Stimulated activated CD8-positive, alpha-beta memory T cell treated with anti-CD3 and anti-CD28 coated beads, Interleukin-2, amount 100 ng/mL, for 48 hours (primary cell): ENCODE measurements at places on chromosomes 6 and 20.

DNA sequence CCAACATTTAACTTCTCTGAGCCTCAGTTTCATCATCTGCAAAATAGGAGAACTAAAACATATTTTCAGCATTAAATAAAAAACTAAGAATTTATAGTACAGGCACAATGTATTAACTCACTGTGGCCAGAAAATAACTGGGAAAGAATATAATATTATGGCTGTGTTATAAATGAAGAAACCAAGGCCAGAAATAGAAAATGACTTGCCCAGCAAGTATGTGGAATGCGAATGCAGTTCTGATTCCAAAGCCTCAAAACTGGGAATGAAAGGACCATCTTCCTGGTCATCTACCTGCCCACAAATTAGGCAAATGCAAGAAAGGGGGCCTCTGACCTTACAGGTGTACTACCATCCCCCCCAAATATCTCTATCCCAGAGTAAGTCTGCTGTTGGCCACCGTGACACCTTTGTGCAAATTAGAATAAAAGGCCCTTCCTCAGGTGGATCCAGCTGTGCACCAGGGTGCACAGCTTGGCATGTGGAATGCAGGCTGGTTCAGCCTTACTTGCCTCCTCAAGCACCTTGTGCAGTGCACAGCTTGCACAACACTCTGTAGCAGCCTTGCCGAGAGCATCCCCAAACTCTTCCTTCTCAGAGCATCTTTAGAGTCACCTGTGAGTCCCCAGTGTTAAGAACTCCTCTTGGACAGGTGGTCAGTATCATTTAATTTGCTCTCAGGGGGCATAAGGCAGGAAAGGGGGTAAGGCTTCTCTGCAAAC, 4.4 kb downstream of the SLC13A3 start:
- DNase-seq: no peak

DNA sequence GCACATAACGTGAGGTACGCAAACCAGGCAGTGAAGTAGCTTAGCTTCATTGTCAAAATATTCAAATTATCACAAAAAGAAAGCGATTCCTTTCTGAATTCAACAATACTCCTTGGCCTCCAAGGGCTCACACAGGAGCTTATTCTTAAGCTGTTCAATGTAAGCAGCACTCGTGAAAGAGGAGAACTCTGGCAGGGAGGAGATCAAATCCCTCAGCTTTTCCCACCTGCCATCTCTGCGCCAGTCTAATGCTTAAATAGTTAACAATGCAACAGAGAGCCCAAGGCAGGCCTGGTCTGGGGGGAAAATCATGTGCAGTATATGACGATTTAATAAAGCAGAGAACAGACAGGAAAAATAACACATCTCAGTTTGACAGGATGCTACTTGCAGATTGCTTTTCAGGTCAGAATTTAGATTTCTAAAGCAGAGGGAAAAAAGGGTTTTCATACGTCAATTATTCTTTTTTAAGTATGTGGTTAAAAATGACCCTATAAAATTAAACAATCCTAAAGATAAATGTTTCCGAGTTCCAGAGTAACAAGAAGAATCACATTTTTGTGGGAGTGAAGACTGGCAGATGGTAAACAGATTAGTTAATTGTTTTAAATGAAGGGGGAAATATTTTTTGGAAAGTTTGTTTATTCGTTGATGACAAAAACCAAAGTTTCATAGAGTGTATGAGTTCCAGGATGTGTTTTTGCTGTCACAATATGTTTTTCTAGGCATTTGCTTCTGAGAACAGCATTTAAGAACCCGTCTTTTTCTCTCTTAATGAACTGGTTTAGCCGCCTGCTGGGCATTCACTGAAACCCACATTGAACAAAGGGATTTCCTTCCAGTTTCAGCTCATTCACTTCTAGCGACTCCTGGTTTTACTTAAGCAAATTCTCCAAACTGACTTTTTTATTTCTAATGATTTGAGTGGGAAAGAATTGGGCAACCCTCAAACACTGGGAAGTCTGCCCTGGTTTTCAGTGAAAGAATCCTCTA, 45.9 kb downstream of the PLAGL1 start:
- DNase-seq: no peak

GRCh38 chr6:108558372-108559096, 2.2 kb upstream of the FOXO3 start:
- DNase-seq: peak; percentile 92

GRCh38 chr6:111176038-111176759, 88.9 kb downstream of the SLC16A10 start:
- DNase-seq: no peak

GRCh38 chr20:47691625-47692024, 93.7 kb downstream of the SULF2 start:
- DNase-seq: no peak

- no peak for DNase-seq
Measured at GRCh38 chr6:92124200-92124651, 1295.1 kb downstream of the EPHA7 start.

DNA sequence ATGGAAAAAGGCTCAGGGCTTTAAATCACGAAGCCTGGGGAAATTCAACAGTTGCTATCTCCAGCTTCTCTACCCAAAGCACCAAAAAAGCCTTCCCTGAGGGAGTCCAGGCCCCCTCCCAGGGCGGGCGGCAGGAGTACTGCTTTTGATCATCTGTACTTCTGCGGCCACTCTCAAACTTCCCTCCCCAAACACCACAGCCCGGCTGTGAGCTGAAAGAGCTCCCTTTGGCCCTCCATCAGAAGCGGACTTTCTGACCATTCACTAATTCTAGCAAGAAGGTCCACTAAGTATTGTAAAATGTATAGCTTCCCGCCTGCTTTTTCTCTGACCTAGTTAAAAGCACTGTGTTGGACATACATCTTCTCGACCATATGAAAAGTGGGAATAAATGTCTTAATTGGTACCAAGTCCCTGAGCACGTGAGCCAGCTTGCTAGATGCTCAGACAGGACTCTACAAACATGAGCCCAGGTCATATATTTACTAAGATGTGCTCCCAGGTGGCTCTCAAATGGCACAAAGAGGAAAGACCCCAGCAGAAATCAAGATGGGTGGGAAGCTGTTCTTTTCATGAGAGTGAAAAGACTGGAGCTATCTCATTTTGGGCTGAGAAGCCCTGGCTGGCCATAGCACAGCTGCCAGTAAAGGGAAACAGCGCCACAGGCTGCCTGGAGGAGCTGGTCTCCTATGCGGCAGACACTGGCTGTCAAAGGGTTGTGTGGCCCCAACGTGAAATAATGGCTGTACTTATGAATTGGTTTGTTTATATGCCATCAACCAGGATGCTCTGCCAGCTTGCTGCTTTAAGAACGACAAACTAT, 58.6 kb downstream of the GFOD1 start:
- DNase-seq: no peak

- DNase-seq: no peak
Measured at GRCh38 chr20:43901296-43901695, 13.4 kb upstream of the TOX2 start.

DNA sequence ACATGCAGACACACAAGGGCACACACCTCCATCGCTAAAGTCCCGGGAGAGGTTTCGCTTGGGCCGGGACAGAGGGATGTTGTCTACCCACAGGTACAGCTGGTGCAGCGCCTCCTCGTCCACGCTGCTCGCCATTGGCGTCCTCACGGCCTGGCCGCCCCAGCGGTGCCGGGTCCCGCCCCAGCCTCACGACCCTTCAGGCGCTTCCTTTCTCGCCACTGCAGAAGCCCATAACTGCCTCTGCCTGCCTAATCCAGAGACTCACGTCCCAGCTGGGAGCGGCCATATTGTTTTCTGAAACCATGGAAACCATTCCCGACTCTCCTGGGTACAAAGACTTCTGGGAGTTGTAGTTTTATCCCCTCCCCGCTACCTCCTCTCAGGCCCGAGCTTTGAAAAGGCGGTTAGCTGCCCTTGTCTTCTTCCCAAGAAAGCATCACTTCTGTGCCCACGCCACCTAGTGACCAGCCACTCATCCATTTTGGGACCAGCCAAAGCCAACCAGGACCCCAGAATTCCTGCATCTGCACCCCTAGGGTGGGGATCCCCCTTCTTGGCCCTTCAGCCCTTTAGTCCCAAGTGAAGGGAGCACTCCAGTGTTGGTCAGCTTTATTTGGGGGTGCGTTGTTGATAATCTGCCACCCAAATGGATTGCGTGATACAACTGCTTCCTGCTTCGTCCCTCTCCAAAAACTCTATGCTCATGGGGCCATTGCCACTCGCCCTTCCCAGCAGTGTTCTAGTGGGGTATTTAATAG, at the start of gene SPEF1:
TSS of gene SPEF1 (minus strand) at position 296 of the 758 bp plus-strand sequence. CDS start at position 135, 161 bp downstream.
- no peak for DNase-seq

GRCh38 chr6:30500421-30501355, 11.4 kb downstream of the HLA-E start:
- DNase-seq: no peak

GRCh38 chr6:22583927-22584326, 14.6 kb downstream of the HDGFL1 start:
- no peak for DNase-seq

GRCh38 chr20:52675375-52675774, 296.8 kb upstream of the TSHZ2 start:
- DNase-seq: no peak
